A549 treated with ZK216348 at 1 μM for 4 hours (cell line): ENCODE measurements at places on chromosomes 13 and 19. TPM values are rescaled to one million over a fixed set of nuclear protein-coding genes. Genes with fewer than 3 reads are reported as not detected.

The STAP2 gene
- total RNA-seq: 0.12 to 0.47 TPM in 2 of 5 replicates, not detected in the others

The LRP3 gene
- 23.8 to 65.5 TPM (median 52.9 TPM) in 5 replicates for total RNA-seq

The PTH2 gene
- not detected in 5 replicates for total RNA-seq

The ZNF345 gene
- 0.04 to 0.24 TPM (median 0.15 TPM) in 4 of 5 replicates, not detected in the other for total RNA-seq
